Suprapubic skin (tissue), 4 donors: ENCODE measurements at places on chromosomes 7 and 10. TPM values are rescaled to one million over a fixed set of nuclear protein-coding genes. Genes with fewer than 3 reads are reported as not detected.

DNA sequence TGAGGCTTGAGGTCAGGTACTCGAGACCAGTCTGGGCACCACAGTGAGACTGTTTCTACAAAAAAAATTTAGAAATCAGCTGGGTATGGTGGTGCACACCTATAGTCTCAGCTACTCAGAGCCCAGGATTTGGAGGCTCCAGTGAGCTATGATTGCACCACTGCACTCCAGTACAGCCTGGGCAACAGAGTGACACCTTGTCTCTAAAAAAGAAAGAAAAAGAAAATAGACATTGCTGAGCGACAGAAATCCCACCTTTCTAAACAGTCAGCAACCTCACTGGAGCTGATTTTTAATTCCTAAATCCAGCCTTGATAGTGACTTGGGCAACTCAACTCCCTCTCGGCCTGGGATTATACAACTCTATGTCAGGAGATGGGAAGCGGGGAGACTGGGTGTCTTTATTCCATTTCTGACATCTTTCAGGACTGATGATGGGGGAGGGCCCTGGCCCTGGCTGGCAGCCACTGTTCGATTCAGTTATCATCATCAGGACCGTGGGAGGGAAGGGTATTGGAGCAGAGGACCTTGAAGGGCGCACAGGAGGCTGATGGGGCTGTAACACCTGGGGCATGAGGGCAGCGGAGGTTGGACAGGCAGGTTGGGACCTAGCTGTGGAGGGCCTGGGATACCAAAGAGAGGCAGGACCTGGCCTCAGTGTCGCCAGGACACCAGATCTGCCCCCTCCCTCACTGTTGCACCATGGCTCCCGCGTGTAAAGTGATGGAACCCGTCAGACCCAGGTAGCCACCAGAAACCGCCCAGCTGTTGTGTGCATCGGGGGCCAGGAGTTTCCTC lies 14.7 kb downstream of the HSPB1 start:
- DNase-seq: no peak

DNA sequence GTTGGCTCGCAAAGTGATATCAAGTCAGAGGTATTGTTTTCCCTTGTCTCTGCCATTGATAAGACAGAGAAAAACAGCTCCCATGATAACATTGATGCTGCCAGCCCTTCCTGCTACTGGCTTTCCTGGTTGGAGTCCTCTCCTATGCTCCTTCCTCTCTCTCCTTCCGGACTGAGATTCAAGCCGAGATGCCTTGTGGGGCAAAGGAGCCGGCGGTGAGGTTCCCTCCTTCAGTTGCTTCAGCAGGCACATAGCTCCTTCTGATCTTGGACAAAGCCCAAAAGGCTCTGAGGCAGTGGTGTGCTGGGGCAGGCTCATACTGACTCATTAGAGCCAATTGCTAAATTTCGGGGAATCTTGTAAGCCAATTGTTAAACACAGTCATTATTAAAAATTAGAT lies 8.8 kb upstream of the ZCCHC24 start:
- DNase-seq: no peak

DNA sequence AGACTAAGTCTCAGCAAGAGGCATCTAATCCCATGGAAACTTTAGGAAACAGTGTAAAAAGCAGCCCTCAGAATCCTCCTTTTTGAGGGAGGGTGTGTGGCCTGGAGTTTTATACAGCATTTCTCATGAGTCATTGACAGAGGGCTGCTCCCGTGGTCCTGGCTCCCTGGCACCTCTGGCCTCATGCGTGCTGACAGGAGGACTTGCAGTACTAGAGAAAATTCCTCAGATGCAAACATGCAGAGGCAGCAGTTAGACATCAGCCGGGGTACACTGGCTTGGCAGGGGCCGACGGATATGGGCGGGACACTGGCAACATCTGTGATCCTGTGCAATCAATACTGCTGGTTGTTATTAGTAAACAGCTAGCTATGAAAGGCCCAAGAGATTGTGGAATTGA lies 925.1 kb upstream of the CELF2 start:
- DNase-seq: peak; percentile 86

DNA sequence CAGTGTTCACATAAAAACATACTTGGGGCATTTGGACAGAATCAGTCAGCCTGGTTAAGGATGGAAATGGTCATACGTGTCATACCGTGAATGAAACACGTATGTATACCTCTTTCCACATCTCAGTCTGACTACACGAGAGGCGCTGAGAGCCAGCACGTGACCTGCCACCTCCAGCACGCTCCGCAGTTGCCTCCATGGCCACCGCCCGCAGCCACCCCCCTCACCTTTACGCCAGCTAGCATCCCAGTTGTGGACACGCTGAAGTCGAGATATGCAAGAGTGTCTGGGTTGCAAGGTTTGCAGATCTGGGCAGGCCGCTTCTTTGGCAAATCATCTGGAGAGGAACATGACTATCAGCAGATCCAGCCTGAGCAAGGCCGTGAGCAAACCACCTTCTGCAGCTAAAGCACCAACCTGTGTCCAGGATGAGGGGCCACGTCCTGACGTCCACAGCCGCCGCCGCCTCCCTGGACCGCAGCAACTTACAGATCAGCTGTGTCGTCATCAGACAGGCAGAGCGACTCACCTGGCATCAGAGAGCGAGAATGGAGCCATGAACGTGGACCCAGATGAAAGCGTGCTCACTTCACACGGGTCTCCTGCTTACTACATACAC lies 209.4 kb downstream of the ZMYND11 start:
- peak; percentile 47 for DNase-seq

GRCh38 chr10:80526218-80526617 lies 11.5 kb upstream of the SH2D4B start:
- DNase-seq: no peak

DNA sequence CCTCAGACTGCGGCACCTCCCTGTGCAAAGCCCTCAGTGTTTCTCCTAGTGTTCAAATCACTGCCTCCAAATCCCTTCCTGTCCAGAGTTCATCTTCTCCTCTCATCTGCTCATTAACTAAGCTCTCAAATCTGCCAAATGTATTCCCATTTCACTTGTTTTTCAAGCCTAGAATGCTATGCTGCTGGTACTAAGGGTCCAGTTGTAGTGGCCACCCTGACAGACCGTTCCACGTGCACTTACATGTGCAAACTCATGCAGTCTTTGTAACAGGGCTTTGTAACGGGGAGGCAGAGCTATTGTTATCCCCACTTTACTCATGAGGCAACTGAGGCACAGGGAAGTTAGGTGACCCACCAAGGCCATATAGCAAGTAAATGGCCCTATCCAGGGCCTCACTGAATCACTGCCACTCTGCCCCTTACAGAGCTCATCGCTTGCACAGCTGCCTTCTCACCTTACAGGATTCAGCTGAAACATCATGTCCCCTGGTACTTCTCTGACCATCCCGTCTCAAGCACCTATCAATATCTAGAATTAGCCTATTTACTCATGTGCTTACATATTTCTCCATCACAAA lies 153.0 kb upstream of the PDE1C start:
- no peak for DNase-seq

DNA sequence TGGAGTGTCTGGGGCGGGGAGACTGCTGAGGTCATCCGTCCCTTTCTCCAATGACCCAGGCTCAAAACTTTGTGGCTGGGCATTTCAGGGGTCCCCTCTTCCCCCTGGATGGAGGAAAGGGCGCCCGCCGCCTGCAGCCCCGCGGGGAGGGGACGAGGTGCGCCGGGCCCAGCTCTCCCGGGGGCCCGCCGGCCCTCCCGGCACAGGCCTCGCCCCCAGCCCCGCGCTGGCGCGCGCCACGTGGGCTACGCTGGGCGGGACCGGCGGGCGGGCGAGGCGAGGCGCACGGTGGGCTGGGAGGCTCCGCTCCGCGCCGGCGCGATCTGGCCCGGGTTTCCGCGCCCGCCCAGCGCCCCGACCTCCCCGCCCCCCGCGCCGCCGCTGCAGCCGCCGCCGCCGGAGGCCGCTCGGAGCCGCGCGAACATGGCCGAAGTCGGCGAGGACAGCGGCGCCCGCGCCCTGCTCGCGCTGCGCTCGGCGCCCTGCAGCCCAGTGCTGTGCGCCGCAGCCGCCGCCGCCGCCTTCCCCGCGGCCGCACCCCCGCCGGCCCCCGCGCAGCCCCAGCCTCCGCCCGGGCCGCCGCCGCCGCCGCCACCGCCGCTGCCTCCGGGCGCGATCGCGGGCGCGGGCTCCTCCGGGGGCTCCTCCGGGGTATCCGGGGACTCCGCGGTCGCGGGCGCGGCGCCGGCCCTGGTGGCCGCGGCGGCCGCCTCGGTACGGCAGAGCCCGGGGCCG lies at the start of gene FOXK1:
FOXK1 (plus strand) TSS at position 410 of the 735 bp plus-strand sequence; CDS start at position 424, 14 bp downstream.
- DNase-seq: peak; percentile 73

The NEURL1 gene
- total RNA-seq: not detected

GRCh38 chr7:17022920-17023319 lies 141.1 kb upstream of the AGR3 start:
- no peak for DNase-seq

DNA sequence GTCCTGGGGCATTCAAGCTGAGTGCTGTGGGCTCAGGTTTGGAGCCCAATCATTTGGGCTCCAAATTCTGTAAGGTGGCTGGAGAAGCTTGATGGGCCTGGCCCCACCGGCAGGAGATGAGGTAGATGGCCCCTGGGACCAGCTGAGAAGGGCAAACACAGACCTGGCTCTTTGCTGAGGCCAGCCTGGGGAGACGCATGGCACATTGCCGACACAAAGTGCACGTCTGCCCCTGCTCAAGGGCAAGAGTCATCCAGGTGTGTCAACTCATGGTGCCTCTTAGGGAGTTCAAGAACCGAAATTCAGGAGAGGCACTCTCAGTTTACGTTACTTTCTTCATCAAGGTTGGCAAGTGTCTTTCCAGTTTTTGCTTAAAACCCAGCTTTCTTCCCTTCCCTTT lies 227.5 kb downstream of the LRMDA start:
- no peak for DNase-seq

DNA sequence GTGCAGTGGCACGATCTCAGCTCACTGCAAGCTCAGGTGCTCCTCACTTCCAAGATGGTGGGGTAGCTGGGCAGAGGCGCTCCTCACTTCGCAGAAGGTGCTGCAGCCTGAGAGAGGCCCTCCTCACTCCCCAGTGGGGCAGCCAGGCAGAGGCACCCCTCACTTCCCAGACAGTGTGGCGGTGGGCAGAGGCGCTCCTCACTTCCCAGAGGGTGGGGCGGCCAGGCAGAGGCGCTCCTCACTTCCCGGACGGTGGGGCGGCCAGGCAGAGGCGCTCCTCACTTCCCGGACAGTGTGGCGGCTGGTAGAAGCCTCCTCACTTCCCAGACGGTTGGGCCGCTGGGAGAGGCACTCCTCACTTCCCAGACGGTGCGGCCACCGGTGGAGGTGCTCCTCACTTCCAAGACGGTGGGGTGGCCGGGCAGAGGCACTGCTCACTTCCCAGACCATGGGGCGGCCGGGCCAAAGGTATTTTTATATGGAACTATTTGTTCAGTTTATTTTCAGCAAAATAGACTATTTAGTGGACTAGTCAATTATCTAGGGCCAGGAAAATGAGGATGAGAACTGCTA lies 57.7 kb upstream of the PPP1R9A start:
- DNase-seq: no peak

The DENND2A gene
- total RNA-seq: 2.5 TPM

GRCh38 chr7:142853739-142854371 lies 1.0 kb upstream of the EPHB6 start:
- DNase-seq: peak; percentile 83

DNA sequence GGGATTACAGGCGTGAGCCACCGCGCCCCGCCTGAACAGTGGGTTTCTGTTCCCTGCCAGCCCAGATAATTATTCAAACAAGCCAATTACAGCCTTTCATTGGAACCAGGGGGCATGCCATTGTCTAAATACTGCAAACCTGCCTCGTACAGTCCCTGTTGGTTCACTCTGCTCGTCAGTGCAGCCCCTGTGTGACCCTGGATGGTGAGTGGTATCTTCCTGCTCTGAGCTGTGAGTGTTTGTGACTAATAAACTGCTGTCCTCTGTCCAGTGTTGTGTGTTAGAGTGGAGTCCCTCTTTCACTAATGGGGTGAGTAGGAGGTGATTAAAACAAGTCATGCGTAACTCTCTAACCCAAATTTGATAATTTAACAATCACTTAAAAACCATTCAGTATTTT lies 176.5 kb upstream of the FAM3C start:
- no peak for DNase-seq

DNA sequence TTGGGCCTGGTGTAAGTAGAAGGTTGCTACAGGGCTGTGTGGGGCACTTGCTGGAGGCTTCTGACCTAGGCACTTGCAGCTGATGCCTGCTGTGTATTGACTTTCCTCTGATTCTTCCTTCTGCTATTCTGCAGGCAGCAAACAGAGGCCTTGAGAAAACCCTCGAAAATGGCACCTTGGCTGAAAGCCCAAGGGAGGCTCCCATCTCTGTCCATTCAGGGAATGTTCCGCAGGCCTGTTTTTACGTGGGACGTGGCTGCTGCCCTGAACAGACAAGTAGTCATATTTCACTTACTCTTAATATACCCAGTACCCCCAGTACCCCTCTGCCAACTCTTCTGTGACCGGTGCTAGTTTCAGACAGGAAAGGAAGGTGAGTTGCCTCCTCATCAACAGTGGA lies 664.7 kb downstream of the INHBA start:
- no peak for DNase-seq

The SLC18A3 gene
- total RNA-seq: not detected

GRCh38 chr7:101401390-101402080 lies 38.9 kb downstream of the COL26A1 start:
- DNase-seq: no peak

The CYP3A5 gene
- total RNA-seq: 448 TPM

- DNase-seq: no peak
Observed at GRCh38 chr7:154973381-154973780, 29.5 kb downstream of the PAXIP1 start.

The ITGB8 gene
- total RNA-seq: 30.7 TPM

DNA sequence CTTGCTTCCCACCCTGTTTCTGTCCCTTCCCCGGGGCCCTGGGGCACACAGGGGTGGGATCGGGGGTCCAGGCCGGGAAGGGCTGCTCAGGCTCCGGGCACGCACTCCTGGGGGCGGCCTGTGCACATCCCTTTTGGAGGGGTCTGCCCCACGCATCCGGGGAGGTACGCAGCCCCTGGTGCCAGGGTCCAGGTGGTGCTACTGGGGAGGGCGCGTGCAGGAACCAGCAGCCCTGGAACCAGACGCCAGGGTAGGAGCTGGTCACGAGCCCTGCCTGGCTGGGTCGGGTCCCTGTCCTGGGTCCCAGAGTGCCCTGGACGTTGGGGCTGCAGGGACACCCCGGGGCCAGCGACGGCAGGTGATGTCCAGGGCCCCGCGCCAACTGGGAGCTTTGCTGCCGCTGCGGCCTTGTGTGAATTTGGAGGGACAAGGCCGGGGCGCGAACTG lies 53.4 kb downstream of the GLRX3 start:
- DNase-seq: peak; percentile 78

The OPN4 gene
- not detected for total RNA-seq

- no peak for DNase-seq
Observed at GRCh38 chr10:128029731-128030369, 96.4 kb downstream of the MKI67 start.

The PDZD8 gene
- total RNA-seq: 23.7 TPM

DNA sequence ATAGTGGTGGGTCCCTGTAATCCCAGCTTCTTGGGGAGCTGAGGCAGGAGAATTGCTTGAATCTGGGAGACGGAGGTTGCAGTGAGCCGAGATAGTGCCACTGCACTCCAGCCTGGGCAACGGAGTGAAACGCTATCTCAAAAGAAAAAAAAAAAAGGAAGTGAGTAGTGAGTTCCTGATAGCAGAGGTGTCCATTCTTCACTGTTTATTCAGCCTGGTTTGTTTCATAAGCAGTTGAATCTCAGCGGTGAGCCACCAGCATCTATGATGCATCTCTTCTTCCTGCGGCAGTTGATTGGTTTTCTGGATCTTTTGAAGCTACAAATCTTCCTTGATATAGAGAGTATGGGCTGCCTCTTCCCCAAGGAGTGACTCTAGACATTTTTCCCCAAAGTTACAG lies 316.1 kb upstream of the MTPN start:
- no peak for DNase-seq
